ENCODE measurements at places on chromosomes 3 and 15. TPM values are rescaled to one million over a fixed set of nuclear protein-coding genes. Genes with fewer than 3 reads are reported as not detected.

BBS4 gene
- total RNA-seq: 26.4 TPM

IMPG2 gene
- total RNA-seq: 0.26 TPM

RGMA gene
- 9.2 TPM for total RNA-seq

CCDC39 gene
- 0.66 TPM for total RNA-seq

RETNLB gene
- total RNA-seq: not detected

HIGD2B gene
- total RNA-seq: not detected

TRIP4 gene
- 15.5 TPM for total RNA-seq

LRRN1 gene
- total RNA-seq: 7.5 TPM

BFSP2 gene
- total RNA-seq: not detected

MAP1A gene
- 4.0 TPM for total RNA-seq

SKOR1 gene
- under 0.01 TPM for total RNA-seq

FAM107A gene
- total RNA-seq: 26.4 TPM

CCR2 gene
- 7.9 TPM for total RNA-seq

SCN11A gene
- total RNA-seq: 0.26 TPM

PLA2G4D gene
- total RNA-seq: not detected

SLC24A5 gene
- not detected for total RNA-seq

ALG1L2 gene
- not detected for total RNA-seq

SNTN gene
- not detected for total RNA-seq

CILP gene
- total RNA-seq: 18.8 TPM

SLC12A1 gene
- total RNA-seq: not detected

GPR15 gene
- total RNA-seq: not detected

FSIP1 gene
- total RNA-seq: not detected

CNTN3 gene
- 20.4 TPM for total RNA-seq

AMT gene
- 10.9 TPM for total RNA-seq

CMC1 gene
- 2.6 TPM for total RNA-seq

Data from body of pancreas (tissue), 4 donors.